WTC11 (cell line): ENCODE measurements at places on chromosomes 4 and X. TPM values are rescaled to one million over a fixed set of nuclear protein-coding genes. Genes with fewer than 3 reads are reported as not detected.
A peak's percentile ranks its signal among the peaks of the same experiment; 100 is the strongest.

NUDT11 gene
- total RNA-seq = 24.3 to 27.8 TPM (median 25.1 TPM) in 3 replicates

WDR44 gene
- 17.5 to 19.0 TPM (median 18.4 TPM) in 3 replicates for total RNA-seq

GRCh38 chrX:87900320-87900908, 382.8 kb downstream of the KLHL4 start:
- no peak for DNase-seq

- DNase-seq = peak; percentile 78
Observed at GRCh38 chr4:145936142-145936996, 2.3 kb downstream of the ZNF827 start.

DNA sequence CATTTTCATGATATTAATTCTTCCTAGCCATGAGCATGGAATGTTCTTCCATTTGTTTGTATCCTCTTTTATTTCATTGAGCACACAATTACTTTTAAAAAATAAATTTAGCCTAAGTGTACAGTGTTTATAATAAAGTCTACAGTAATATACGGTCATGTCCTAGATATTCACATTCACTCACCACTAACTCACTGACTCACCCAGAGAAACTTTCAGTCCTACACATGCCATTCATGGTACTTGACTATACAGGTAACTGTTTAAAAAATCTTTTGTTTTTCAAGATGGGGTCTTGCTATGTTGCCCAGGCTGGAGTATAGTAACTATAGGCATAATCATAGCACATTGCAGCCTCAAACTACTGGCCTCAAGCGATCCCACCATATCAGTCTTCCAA, 348.1 kb downstream of the RAPGEF2 start:
- DNase-seq = no peak
